Pulmonary artery endothelial cell (primary cell): ENCODE measurements at places on chromosomes 13 and 19. TPM values are rescaled to one million over a fixed set of nuclear protein-coding genes. Genes with fewer than 3 reads are reported as not detected.

The LGALS7B gene
- total RNA-seq = not detected in 2 replicates

The SIGLEC11 gene
- not detected in 2 replicates for total RNA-seq

The MPV17L2 gene
- total RNA-seq = 10.3 and 13.0 TPM in 2 replicates

The APOC4 gene
- total RNA-seq = not detected in 2 replicates

The ZNF350 gene
- total RNA-seq = 8.5 and 10.6 TPM in 2 replicates

The ISOC2 gene
- 36.0 and 63.3 TPM in 2 replicates for total RNA-seq

The LILRB1 gene
- not detected in 2 replicates for total RNA-seq

The PSG4 gene
- total RNA-seq = not detected in 2 replicates
